ENCODE measurements at places on chromosomes 7 and 10.

DNA sequence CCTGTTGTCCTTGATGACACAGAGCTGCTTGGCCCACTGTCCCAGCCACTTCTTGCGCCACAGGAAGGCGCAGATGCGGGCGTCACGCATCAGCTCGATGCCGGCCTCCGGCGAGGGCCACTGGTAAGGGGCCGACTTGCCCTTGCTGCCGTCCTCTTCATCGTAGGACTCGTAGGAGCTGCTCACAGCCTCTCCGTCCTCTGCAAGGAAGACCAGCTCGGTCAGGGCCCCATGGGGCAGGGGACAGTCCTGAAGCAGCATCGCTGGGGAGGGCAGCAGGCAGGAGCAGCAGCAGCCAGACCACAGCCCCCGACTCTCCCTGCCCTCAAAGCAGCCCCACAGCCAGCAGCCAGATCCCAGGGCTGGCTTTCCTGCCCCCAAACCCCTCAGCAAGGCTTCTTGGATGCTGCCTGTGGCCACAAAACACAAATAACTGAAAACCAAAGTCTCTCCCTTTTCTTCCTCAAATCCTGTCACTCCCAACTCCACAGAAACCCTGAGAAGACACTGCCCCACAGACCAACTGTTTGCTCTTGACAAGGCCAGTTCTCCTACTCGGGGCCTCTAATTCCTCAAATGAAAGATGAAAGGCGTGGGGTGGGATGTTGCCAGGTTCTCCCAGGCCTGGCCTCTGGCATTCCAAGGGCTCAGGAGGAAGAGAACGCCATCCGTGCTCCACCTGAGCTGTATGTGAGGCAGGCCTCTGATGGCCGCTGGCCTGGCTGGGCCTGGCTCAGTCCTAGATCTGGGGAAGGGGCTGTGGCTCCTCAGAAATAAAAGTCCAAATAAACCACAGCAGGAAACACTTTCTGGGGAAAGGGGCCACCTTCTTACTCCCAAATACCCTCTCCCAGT is 76.7 kb downstream of the VWA2 start:
- DNase-seq, result no peak

DNA sequence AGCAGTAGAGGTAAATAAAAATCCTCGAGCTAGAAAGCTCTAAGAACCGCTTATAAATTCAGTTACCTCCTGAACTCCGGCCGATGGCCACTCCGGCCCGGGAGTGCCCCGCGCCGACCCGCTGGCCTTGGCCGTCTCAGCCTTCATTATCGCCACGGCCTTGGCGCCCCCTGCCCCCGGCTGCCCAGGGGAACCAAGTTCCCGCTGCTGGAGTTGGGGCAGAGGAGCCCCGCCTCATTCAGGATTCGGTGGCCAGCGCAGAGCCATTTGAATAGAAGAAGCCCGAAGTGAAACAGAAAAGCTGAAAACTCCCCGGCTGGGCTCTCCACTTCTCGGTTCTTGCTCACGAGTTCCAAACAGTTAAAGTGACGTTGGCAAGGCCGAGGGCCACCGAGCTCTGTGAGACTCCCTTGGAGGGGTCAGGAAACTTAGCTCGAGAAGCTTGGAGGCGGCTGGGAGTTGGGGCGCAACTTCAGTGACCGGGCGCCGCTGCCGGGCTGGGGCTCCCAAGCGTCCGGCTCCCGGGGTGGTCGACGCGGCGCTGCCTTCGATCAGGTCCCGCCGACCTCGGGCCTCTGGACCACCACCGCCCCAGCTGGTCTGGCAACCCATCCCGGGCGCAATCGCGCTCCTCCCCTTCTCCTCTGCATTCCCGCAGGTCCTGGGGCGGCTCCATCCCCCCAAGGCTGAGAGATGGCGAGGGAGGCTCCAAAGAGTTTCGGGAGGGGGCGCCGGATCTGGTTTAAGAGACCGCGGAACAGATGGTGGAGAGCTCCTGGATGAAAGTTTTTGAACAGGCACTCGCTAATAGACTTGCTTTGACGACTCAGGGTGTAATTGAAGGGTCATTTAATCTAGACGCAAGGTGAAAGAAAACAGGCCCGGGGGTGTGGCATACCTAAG is 5.8 kb upstream of the FEZF1 start:
- no peak for DNase-seq

- DNase-seq, result no peak
Observed at GRCh38 chr7:88153378-88153777, 66.5 kb downstream of the SRI start.

GRCh38 chr10:28130267-28130666 is 131.4 kb upstream of the ODAD2 start:
- no peak for DNase-seq

DNA sequence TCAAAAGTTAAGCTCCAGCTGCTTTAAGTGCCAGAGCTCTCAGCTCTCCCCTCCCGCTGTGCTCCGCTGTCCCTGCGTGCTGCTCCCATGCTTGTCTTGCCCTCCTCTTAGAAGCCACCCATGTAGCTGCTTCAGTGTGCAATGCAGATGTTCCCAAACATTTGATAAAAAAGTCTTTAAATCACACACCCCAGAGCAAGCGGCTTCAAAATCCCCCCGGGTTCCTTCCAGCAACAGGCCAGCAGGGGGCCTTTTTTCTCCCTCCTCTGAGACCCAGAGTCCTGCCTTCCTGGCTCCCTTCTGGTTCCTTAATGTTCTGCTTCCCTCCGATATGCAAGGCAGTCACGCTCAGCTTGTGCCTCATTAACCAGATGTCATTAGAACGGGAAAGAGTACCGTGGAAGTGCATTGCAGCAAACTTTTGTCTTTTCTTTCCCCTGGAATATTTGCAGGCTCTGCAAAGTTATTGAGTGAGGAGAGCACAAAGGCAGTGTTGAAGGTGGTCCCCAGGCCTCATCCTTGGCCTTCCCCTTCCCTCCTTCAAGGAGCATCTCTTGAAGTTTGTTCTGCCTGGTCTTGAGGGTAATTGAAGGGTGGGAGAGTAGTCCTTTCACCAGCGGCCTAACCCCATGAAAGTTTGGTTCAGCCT is 25.5 kb downstream of the LDB3 start:
- DNase-seq, result peak; percentile 55

DNA sequence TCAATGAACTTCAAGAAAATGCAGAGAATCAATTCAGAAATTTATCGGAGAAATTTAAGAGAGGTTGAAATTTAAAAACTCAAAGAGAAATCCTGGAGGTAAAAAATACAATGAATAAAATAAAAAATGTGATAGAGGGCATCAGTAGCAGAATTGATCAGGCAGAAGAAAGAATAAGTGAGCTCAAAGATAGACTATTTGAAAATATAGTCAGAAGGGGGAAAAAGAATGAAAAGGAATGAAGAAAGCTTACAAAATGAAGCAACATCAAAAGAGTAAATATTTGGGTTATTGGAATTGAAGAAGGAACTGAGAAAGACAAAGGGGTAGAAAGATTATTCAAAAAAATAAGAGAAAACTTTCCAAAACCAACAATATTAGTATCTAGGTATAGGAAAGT is 291.4 kb downstream of the SH2D4B start:
- no peak for DNase-seq

GRCh38 chr7:11767148-11767547 is 64.8 kb downstream of the THSD7A start:
- no peak for DNase-seq

DNA sequence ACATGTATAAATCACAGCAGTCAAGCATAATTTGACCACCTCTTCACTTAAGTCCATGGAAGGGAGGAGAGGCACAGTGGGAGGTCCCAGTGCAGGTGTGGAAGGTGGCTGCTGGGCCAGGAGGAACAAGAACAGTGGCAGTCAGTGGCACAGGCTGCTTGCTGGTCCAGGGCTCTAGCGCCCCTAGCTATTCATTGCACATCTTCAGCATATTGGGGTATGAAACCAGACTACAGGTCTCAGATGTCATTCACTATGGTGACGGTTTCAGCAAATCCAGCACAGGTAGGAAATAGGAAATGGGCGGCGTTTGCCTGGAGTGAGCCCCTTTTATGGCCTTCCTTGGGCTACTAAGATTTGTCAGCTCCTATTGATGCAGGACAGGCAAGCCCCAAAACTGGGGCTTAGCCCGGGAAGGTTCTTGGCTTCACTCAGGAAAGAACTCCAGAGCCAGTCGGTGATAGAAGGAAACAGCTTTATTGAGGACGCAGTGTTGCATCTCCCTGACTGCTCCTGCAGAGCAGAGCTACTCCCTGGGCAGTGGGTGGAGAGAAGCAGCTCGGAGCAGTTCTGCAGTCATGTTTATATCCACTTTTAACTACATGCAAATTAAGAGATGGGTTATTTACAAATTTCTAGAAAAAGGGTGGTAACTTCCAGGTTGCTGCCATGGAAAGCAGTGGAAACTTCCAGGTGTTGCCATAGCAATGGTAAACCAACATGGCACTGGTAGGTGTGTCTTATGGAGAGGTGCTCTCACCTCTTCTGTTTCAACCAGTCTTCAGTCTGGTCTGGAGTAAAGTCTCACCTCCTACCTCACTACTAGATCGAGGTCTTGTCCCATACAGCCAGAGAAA is 608.8 kb downstream of the PARD3 start:
- DNase-seq, result no peak

- no peak for DNase-seq
Observed at GRCh38 chr7:112989531-112989930, 97.1 kb downstream of the GPR85 start.

DNA sequence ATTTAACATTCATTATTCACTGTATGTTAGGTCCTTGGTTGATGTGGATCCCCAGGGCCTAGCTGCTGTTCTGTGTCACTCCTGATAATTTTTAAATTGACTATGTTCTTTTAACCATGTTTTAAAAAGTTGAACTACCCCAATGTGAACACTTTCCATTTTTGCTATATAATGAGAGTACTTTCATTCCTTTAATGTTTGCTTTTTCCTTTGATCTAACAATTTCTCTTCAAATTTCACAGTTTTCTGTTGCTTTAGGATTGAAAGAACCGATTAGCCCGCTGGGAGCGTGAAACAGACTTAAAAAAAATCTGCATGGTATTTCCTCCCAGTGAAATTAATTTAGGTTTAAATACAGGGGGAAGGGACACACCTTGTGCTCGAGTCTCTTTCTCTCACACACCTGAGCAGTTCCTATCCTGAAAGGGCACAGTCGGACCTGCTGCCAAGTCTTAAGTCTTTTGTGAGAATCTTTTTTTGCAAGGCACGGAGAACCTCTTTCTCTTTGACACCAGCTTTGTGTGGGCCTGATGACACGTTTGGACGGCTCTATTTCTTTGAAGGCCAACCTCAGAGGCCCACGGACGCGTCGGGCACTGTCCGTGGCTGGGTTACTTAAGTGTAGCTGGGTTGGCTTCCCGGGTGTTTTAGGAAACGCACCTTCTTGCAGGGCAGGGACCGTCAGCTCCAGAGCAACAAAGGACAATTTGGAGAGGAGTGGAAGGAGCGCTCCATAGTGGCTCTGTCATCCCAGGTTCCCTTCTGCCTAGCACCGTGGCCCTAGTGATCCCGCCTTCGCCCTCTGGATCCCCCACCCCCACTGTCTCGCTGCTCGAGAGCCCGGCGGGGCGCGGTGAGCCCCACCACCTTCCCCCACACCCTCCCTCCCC is 1.0 kb upstream of the CHN2 start:
- no peak for DNase-seq

GRCh38 chr10:86062647-86063145 is 303.9 kb downstream of the GRID1 start:
- DNase-seq, result no peak

GRCh38 chr7:106767498-106768323 is 97.4 kb upstream of the PIK3CG start:
- no peak for DNase-seq

GRCh38 chr7:102415685-102416225 is 17.6 kb upstream of the ORAI2 start:
- no peak for DNase-seq

DNA sequence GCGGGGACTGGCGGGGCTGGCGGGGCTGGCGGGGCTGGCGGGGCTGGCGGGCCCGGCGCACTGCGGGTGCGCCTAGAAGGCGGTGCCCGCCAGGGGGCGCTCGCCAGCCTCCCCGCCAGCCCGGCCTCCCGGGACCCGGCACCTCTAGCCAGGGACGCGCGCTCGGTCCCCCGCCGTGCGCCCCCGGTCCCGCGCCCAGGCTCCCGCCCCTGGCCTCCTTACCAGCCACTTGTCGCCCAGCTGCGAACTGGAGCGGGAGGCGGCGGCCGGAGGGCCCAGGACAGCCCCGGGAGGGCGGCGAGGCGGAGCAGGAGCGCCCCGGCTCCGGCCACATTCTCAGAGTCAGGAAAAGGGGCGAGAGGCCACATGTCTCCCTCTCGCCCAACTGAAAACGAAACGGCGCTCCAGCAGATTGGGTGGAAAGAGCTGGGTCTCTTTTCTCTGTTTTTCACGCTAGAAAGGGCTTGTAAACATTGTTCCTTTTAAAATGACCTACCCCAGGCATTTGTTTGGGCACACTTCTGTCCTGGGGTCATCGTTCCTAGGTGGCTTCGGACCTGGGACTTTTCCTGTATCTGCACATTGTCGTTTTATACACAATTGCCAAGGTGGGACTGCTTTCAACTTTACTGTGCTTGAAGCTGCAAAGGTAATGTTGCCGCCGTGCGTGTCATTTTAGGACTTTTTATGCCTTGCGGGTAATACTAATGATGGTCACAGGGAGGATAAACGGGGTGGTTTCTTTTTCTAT is 378 bp upstream of the PRKCQ start:
- peak; percentile 75 for DNase-seq

DNA sequence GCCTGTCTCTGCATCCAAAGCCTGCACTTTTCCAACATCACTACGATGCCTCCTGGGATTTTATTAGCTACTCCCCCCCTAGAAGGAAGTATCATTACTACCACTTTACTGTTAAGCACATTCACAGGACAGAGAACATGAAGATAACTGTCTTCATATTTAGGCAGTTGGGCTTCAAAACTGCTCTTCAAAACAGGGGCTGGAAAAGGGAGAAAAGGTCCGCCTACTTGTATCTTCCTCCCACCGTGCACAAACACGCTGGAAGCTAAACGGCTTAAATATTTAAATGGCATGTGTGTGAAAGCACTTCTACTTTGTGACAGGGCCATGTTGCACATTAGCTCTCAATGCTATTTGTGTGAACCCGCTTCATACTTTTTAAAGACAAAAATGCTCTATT is 999 bp downstream of the ITIH5 start:
- DNase-seq, result no peak

GRCh38 chr7:124764051-124764846 is 1.3 kb downstream of the GPR37 start:
- no peak for DNase-seq

- peak; percentile 48 for DNase-seq
Observed at GRCh38 chr10:116444527-116445142, 17.0 kb downstream of the PNLIPRP3 start.

DNA sequence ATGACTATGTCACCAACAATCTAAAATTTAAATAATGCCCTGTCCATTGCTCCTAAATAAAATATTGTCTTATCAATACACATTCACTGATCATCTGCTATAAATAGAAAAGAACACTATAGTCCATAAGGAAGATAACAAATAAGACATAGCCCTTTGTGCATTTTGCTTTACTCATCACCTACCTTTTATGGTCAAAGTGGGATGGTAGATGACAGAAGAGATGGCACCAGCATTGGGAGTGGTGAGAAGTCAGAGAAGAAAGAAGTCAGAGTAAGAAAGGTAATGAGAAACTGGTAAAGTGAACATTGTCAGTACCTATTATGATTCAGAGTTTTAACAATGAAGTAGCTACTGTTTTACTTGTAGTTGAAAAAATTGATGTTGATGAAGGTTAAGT is 31.1 kb downstream of the SEMA3E start:
- DNase-seq, result no peak

- DNase-seq, result no peak
Observed at GRCh38 chr7:48048113-48048512, 12.8 kb downstream of the C7orf57 start.
